ENCODE measurements at places on chromosomes 1 and 21.

- no peak for DNase-seq
Observed at GRCh38 chr1:35748326-35748725, 21.5 kb downstream of the CLSPN start.

DNA sequence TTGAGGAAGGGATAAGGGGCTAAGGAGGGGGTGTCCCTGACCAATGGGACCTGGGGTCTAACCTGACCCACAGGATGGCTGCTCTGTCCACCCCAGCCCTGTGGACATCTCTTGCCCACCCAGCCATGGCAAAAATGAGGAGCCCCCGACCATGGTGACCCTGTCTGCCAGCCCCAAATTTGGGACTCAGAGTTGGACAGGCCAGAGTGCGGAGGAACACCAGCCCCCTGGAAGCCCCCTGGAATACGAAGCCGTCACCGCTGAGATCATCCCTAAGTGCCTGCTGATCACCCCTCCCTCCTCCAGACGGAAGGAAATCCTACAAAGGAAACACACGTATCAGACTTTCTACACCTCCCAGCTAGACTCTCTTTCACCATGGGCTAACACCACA, 119.3 kb downstream of the SIK1 start:
- no peak for DNase-seq

DNA sequence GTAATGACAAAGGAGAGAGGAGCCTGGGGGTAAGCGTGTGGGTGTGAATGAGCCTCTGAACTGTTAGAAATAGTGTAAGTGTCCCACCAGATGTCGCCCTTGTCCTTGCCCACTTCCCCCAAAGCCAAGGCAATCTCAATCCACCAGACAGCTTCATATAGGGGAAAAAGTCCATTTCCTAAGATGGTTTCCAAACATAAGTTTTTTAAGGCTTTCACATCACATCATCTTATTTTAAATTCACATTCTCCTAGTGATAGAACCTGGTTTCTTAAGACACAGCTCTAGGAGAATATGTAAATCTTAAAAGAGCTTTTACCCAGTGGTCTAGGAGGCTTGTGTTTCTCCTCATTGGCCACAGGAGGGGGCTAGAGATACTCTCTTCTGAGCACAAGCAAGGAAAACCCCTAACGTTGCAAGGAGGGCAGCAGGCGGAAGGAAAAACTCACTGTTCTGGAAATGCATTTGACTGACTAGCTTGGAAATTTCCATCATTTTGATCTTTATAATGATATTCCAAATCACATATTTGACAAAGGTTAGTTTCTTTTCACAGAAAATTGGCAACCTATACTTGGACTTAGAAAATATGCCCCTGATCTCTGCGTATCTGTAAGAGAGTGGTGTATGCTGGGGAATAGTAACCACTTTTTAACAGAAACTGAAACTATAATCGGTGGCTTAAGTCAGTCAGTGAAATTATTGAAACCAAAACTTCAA, 51.9 kb upstream of the LPAR3 start:
- peak; percentile 79 for DNase-seq

- DNase-seq = no peak
Observed at GRCh38 chr1:55468142-55468795, 253.1 kb upstream of the USP24 start.

GRCh38 chr1:3907031-3907534, 7.0 kb upstream of the C1orf174 start:
- DNase-seq = no peak

- DNase-seq = no peak
Observed at GRCh38 chr1:56034847-56035481, 544.4 kb downstream of the PLPP3 start.

DNA sequence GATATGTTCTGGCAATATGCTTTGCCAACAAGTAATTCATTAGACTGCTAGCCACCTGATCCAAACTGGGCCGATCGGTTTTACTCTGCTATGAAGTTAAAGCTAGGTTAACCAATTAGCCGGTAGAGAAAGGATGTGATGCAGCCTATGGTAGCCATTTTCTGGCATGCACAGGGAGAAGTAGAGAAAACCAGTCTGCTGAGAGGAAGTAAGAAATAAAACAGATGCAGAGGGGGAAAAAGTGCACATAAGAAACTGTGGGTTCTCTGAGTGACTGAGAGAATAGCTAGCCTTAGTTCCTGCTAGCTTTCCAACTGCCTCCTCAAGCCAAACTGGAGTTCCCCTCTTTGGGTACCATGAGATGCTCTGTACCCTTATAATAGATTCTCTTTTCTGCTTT, 52.8 kb downstream of the ARID4B start:
- no peak for DNase-seq

DNA sequence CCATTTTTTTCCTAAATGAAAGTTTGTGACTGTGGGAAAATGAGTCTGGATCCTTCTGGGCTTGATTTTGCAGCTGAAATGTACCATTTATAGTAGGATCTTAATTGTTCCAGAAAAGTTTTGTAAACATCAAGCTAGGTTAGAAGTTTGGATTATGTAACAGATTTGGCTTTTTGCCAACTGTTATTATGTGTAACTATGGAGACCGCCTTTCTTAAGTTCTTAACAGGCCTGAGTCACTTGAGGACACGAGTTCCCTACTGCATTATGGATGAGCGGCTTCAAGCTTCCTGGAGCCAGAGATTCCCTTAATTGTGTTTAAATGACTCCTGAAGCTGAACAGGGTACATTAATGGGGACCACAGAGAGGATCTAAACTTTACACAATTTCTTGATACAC, 22.2 kb downstream of the SLC25A33 start:
- DNase-seq = peak; percentile 87

- DNase-seq = no peak
Observed at GRCh38 chr21:17597680-17598079, 15.0 kb downstream of the BTG3 start.

GRCh38 chr1:30762930-30763650, 5.5 kb upstream of the LAPTM5 start:
- no peak for DNase-seq

DNA sequence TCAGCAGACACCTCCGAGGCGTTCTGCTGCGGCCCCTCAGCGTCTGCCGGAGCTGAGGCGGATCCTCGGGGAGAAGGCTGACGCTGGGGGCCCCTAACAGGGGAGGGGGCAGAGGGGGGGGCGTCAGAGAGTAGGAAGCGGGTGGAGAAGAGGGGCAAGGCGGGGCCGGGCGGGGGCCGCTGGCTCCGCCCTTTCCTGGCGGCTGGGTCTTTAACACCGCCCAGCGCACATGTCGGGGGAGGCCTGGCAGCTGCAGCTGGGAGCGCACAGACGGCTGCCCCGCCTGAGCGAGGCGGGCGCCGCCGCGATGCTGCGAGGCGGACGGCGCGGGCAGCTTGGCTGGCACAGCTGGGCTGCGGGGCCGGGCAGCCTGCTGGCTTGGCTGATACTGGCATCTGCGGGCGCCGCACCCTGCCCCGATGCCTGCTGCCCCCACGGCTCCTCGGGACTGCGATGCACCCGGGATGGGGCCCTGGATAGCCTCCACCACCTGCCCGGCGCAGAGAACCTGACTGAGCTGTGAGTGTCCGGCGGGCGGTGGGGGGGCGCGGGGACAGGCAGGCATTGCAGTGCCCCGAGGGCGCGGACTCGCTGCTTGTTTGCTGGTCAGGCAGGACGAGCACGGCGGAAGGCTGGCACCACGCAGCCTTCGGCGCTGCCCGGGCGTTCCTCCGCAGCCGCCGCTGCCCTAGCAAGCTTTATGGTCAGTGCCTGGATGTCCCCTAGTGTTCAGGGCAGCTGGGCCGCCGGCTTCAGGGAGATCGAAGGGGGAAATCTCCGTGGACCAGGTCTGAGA, at the start of gene NTRK1:
NTRK1 (plus strand) TSS at position 238 of the 796 bp plus-strand sequence; CDS start at position 308, 70 bp downstream.
- peak; percentile 71 for DNase-seq

Measured in DMS 273 treated with DMSO at 0.1 percent for 48 hours (cell line).